ENCODE measurements at places on chromosomes 6 and 20.

DNA sequence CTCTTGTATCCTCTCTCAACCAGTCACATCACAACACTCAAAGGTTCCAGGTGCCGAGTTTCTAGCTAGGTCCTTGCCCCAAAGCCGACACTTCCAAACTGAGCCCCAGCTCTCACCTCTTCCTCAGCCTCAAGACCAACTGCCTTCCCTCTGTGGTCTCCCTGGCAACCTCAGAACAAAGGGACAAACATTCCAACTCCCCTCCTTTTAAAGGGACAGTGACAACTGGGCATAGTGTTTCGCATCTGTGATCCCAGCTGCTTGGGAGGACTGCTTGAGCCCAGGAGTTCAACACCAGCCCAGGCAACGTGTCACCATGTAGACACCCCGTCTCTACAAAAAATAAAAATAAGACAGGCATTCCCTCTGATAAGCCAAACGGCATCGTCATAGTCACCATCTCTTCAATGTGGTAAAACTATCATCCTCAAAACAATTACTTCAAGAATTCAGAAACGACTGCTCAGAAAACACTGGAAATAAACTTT, 11.3 kb downstream of the DIDO1 start:
- DNase-seq: no peak

DNA sequence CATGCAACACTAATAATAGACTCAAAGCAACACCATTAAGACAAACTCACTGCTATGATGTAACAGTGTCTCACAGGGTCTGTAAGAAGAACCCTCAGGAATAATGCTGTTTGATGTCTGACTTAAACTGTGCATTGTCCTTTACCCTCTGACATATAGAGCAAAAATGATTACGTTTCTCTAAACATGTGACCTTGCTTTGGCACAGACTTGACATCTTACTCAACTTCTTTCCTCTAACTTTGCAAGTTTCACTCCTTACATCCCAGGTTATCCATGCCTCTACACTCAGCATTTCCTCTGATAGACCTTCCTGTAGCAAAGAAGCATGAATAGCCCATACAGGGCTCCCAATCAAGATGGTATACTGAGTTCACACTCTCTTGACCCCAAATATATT, 252.7 kb downstream of the UST start:
- no peak for DNase-seq

DNA sequence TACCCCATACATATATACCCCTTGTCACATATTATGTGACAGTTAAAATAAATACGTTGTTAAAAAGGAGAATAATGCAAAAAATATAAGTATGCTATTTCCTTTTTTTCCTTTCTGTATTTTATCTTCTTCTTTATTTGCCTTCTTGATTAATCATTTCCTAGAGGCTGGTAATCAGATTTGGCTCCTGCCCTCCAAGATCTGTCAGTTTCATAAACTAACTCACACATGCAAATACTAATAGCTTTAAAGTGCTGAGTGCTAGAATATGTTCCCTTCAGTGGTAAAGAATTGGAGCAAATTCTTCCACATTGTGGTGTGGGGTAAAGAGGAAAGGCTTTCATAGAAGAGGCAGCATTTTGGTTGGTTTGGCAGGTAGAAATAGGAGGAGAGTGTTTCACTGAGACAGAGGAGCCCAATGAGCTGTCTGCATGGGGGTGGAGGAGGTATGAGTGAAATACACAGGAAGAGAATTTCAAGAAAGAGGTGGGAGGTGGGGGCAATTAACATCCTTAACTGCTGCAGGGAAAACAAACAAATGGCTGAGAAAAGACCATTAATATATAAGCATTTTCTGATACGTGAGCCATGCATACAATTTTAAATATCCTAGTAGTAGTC, 523.9 kb downstream of the BMP2 start:
- no peak for DNase-seq

- no peak for DNase-seq
These were observed 170.2 kb downstream of the MTFR2 start for GRCh38 chr6:136079701-136080565.

GRCh38 chr20:62365814-62366369, 1.2 kb downstream of the LAMA5 start:
- no peak for DNase-seq

GRCh38 chr6:83511266-83511665, 1.1 kb upstream of the PRSS35 start:
- DNase-seq: no peak

DNA sequence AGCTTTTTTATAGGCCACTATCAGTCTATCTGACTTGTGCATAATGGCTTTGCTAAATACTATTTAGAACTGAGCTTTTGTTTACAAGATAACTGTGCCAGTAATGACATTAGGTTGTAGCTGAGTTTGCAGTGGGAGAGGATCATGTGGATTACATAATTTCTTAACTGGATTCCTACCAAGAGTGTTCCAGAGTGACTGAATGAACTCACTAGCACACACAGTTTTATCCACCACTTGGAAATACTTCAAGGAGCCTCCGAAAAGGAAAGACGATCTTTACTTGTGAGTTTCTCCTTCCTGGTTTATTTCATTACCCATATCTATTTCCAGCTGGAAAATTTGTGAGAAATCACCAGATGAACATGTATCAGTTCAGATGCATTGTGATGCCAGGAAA, 10.9 kb upstream of the SYNE1 start:
- no peak for DNase-seq

DNA sequence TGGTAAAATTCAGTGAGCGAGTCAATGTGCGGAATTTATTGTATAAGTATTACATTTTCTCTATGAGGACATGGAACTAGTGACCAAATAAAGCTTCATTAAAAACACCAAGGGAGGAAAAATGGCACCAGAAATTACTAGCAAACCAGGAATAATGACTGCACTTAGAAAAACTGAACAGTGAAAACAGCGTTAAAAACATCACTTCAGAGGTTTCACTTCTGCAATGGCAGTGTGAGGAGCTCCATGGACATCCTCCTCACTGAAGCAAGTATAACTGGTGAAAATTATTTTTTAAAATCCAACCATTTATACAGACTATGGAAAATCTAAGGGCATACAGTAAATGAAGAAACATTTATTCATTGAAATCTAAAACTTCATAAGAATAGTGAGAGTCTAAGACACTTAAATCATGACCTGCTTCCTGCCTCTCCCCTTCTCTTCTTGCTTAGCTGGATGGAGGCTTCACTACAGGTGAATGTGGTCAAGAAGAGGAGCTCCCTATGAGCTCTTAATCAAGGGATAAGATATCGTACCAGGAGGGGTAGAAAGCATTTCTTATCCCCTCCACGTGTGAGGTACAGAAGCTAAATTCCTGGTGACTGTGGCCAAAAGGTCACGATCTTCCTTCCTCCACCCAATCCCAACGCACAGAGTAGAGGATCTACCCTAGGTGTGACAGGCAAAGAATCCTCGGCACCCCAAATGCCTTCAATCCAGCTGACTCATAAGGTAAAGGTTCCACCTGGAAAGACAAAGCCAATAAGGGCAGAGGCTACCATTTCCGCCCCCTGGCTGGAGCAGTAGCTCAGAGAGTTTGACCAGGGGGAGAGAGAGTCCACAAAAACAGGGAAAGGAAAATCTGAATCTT, 12.3 kb upstream of the ASF1A start:
- DNase-seq: no peak

DNA sequence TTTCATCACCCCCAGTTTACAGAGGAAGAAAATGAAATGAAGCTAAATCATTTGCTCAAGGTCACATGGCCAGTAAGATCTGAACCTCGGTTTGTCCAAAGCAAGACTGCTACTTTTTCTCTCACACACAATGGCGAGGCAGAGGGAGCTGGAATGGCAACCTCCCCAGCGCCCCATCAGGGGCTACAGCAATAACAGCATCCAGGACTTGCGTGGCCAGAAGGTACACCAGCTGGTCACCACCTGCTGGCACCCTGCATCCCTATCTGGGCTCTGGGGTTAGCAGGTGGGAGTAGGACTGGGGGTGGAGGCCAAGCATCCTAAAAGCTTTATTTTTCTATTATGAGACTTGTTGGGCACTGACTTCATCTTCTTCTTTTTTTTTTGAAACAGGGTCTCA, 41.3 kb downstream of the TTI1 start:
- no peak for DNase-seq

GRCh38 chr6:169081248-169081647, 172.4 kb downstream of the THBS2 start:
- no peak for DNase-seq

GRCh38 chr6:13360671-13361540, 32.6 kb upstream of the TBC1D7 start:
- no peak for DNase-seq

DNA sequence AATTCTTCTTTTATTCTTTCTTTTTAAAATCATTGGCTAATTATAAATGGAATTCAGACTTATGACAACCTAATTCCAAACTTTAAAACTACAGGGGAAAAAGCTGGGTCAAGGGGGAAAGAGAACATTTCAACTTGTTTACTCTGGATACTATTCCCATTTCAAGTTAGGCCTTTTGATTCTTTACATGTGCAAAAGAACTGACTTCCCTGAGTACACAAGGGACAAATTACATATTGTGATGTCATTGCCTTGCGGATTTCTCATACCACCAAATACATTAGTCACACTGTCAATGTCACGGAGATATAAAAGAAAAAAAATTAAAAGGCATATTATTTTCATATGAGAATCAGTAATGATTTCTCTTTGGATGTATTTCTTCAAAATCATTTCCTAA, 96.5 kb upstream of the TBX18 start:
- no peak for DNase-seq

GRCh38 chr6:27478141-27478705, 5.3 kb upstream of the ZNF184 start:
- DNase-seq: no peak

DNA sequence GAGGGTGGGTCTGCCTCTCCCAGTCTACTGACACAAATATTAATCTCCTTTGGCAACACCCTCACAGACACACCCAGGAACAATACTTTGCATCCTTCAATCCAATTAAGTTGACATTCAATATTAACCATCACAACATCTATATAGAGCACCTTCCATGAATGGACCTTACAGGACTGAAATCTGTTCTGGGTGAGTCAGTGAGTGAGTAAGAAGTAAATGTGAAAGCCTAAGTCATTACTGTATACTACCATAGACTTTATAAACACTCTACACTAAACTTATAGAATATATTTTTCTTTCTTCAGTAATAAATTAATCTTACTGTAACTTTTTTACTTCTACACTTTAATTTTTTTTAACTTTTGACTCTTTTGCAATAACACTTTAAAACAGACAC, 993.8 kb upstream of the MAP3K7 start:
- no peak for DNase-seq

DNA sequence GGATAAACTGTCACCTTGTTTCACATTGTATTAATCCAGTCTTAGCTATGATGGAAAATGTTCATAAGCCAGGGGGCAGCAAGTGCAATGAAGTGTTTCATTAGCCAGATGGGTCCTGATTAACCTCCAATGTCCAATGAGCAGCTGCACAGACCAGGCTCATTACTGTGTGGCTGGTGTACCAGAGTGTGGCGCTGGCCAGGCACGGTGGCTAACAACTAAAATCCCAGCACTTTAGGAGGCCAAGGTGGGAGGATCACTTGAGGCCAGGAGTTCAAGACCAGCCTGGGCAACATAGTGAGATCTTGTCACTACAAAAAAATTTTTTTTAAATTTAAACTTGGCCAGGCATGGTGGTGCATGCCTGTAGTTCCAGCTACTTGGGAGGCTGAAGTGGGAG, 201.7 kb upstream of the FOXQ1 start:
- no peak for DNase-seq

DNA sequence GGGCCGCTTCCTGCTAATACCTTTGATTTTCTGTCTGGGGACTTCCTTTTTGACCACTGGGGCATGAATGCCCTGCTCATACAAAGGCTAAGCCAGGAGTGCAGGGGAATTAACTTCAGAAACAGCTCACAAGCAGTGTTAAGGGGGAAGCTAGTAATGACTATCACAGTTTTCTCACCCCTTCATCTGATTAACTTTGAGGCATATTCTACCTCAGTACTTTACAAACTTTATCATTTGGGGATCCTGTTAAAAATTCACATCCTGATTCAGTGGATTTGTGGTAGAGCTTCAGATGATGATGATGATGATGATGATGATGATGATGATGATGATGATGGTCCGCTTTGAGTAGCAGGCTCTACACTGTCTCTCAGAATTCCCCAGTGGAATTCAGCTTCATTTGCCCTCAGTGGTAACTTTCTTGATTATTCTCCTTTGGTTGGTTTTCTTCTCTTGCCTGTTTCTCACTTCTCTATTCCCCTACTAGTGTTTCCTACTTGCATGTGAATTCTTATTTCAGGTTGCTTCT, 78.4 kb upstream of the TMEM170B start:
- DNase-seq: peak; percentile 56

GRCh38 chr6:168216751-168217191, 102.8 kb downstream of the DACT2 start:
- no peak for DNase-seq

DNA sequence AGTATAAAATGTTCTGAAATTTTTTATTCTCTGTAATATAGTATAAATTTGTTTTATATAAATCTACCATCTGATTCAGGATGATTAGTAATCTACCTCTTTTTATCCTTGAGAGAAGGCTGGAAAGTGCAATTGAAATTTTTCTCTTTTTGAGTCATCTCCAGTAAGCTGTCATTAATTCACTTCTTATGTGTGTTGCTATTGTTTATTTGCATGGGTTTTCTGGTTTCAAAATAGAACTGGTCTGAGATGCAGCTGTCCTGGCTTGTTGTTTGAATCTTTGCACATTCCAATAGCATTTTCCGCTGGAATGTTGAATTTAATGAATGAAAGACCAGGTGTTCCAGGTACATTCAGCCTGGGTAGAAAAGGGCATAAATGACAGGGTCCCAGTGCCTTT, 24.3 kb upstream of the TAB2 start:
- DNase-seq: no peak

DNA sequence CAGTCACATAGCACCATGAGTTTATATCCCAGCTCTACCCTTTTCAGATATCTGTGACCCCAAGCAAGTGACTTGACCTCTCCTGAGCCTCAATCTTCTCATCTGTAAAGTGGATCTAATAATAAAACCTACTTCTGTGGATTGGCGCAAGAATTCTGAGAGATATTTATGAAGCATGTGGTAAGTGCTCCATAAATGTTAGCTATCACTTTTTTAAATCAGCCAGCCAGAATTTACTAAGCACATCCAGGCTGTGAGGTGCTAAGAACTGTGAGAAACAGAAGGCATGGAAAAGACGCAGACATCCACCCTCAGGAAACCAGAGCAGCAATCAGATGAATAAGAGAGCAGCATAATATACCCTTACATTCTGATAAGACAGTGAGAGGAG, 862 bp downstream of the C20orf96 start:
- DNase-seq: no peak

GRCh38 chr6:90490030-90490716, 96.7 kb downstream of the MAP3K7 start:
- no peak for DNase-seq

GRCh38 chr20:35007413-35007812, 51.7 kb downstream of the MYH7B start:
- DNase-seq: no peak

GRCh38 chr20:19875376-19876221, 117.5 kb downstream of the RIN2 start:
- no peak for DNase-seq
